ENCODE measurements at places on chromosomes 6 and 20. TPM values are rescaled to one million over a fixed set of nuclear protein-coding genes. Genes with fewer than 3 reads are reported as not detected.

TBX18 gene
- total RNA-seq: not detected

GNAS-AS1 gene
- total RNA-seq: 5.7 TPM

TMEM200A gene
- not detected for total RNA-seq

NOTCH4 gene
- total RNA-seq: 1.5 TPM

BPIFA1 gene
- not detected for total RNA-seq

MICA gene
- total RNA-seq: 11.8 TPM

WFDC10B gene
- total RNA-seq: not detected

WFDC5 gene
- total RNA-seq: not detected

ZFP64 gene
- total RNA-seq: 40.3 TPM

HSPA1L gene
- 2.6 TPM for total RNA-seq

CD2AP gene
- 55.5 TPM for total RNA-seq

XKR7 gene
- total RNA-seq: not detected

MAPK14 gene
- 60.4 TPM for total RNA-seq

SIRPG gene
- total RNA-seq: 2.1 TPM

CGAS gene
- 25.5 TPM for total RNA-seq

EFCAB8 gene
- 1.1 TPM for total RNA-seq

SMOC2 gene
- not detected for total RNA-seq

VWA7 gene
- total RNA-seq: 9.6 TPM

SIRPD gene
- 0.37 TPM for total RNA-seq

PROCR gene
- 7.5 TPM for total RNA-seq

CENPW gene
- 54.5 TPM for total RNA-seq

Data from PC-9 (cell line).